ENCODE measurements at places on chromosomes 12 and 14.

DNA sequence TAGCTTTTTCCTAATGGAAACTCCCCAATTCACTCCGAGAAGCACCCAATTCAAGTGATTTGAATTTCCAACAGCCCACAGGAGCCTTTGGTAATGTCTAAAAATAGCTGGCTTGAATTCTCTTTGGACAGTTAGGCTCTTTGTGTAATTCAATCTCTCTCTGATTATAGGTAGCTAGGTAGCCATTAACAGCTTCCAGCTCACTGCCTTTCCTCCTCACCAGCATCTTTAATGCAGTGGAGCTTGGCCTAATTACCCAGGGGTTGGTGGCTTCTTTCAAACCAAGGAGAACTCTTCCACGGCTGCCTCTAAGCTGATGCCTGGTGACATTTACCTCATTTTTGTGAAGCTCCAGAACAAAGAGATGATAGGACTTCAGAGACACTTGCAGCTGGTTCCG lies 86.4 kb downstream of the WSCD2 start:
- DNase-seq: no peak

DNA sequence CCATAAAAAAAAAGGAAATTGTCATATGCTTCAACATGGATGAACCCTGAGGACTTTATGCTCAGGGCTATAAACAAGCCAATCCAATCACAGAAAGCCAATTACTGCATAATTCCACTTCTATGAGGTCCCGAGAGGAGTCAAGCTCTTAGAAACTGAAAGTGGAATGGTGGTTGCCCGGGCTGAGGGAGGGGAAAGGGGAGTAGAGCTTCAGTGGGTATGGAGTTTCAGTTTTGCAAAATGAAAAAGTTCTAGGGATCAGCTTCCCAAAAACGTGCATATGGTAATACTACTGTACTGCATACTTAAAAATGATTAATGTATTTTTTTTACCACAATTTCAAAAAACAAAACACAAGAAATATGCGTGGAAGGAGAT lies 52.0 kb downstream of the RNF34 start:
- no peak for DNase-seq

- DNase-seq: no peak
These were observed 66.8 kb downstream of the BCL11B start for GRCh38 chr14:99205086-99205688.

DNA sequence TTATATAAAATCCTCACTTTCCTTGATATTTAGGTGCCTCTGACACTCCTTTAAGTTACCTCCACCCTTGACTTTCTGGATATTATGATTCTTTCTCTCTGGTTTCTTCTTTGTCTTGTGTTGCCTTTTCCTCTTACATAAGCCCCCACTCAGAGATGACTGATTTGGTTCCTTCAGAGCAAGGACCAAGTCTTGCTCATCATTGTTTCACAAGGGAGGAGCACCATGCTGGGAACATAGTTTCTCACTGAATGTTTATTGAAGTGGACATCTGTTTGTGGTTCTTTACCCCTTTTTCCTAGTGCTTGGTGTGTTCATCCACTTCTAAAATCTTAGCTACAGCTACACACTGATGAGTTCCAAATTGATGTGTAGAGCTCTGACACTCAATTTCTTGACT lies 161.3 kb upstream of the PTPRQ start:
- no peak for DNase-seq

GRCh38 chr12:25518512-25518911 lies 34.6 kb downstream of the LMNTD1 start:
- peak; percentile 81 for DNase-seq

- DNase-seq: no peak
These were observed 1.1 kb downstream of the CKB start for GRCh38 chr14:103521438-103521950.

DNA sequence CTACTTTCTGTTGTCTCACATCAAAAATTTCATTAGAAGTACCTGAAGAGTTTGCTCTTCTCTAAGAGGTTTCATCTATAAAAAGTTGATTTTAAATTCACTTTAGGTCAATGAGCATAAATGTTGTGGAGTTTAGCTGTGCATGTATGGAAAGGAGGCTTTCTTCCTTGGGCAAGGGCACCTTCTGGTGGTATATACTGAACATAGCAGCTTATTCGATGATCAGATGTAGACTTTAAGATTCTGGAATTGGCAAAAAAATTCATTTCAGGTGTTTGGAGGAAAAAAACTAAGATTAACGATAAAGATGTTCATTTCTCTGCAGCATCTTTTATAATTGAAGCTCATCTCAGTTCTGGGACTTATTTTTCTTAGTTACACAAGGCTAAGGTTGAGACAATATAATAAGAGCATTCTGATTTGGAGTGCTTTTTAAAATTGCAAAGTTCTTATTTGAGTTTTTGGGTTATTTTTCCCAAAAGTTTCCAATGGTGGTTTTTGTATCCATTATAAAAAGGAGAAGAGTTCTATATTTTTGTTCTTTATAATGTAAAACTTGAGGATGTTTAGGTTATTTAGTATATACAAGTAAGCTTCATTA lies 46.8 kb downstream of the TMEM117 start:
- peak; percentile 10 for DNase-seq

DNA sequence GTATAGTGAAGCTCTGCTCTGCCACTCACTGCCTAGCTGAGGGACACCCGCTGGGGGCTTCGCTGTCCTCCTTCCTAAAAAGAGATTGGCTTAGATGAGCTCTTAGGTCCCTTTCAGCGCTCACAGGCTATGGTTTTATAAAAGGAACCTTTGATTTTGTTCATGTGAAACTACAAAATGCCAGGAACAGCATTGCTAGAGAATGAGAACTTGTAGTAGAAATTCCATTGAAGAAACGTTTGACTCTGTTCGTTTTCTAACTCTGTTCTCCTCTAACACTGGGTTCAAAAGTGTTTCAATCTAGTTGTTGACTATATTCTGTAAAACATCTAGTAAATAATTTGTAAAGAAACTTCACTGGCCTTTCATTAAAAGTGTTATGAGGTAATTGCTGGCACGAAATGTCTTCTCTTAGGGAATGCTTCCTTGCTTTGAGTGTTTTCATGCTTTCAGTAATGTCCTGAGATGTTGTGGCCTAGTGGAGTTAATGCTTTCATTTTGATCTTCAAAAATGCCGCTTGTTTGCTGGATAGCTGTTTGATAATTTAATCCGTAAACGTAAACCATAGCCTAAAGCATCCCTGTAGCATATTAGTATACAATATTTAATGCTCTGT lies 1.6 kb downstream of the MARK3 start:
- no peak for DNase-seq

- no peak for DNase-seq
These were observed 172.8 kb upstream of the KITLG start for GRCh38 chr12:88753066-88753465.

GRCh38 chr14:104714066-104714465 lies 10.0 kb upstream of the ADSS1 start:
- no peak for DNase-seq

- DNase-seq: no peak
These were observed 118.3 kb upstream of the LRFN5 start for GRCh38 chr14:41488401-41488800.

DNA sequence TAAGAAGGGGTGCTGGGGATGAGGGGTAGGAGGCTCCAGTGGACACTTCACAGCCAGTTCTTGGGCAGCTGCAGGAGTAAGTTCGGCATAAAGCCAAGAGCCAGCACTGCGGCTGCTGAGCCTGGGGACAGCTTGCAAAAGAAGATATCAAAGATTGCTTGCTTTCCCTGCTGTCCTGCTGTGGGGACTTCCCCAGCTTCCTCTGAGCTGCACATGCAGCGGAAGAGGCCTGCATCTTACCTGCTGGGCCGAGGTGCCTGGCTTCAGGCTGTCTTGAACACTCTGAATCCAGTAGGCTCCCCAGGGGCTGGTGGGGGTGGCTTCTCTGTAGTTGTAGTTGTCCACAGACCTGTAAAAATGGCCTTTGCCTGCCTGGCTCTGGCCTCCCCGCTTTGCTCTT lies 1.3 kb downstream of the CHGA start:
- DNase-seq: no peak

- no peak for DNase-seq
These were observed 24.9 kb upstream of the MED13L start for GRCh38 chr12:116302166-116303058.

GRCh38 chr12:66502911-66503310 lies 176.0 kb downstream of the GRIP1 start:
- no peak for DNase-seq

DNA sequence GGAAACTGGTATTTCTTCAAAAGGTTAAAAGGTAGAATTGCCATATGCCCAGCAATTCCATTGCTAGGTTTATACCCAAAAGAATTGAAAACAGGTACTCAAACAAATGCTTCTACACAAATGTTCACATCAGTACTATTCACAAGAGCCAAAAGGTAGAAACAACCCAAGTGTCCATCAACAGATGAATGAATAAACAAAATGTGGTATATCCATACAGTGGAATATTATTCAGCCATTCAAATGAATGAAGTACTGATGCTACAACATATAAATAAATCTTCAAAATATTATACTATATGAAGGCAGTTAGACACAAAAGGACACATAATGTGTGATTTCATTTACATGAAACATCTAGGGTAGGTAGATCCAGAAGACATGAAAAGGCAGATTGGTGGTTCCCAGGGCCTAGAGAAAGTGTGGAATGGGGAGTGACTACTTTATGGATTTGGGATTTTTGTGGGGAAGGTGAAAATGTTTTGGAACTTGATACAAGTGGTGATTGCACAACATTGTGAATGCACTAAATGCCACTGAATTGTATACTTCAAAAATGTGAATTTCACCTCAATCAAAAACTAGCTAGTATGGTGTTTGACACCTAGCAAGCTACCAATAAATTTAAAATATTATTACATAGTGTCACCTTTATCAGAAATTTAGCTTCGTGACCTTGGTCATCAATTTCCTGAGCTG lies 41.7 kb downstream of the LIN52 start:
- no peak for DNase-seq

DNA sequence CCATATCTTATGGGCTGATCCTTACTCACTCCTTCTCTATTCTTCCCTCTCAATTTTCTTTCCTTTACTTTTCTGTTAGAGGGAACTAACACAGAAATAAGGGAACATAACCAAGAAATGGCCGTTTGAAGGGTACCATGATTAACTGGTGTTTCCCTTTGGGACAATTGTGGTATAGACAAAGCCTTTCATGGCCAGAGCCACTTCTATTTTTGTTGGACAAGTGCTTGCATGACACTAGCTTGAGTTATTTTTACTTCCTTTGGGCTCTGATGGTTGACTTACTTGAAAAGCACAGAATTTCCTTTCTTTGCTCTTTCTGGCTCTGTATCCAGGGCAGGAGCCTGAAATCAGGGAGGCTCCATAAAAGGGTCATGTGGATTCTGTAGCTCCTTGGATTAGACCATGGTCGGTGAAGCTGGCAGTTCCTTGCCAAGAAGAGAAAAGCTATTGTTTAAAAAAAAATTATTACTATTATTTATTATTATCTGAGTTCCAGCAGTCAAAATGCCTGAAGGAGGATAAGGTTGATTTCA lies 130.6 kb downstream of the KTN1 start:
- no peak for DNase-seq

DNA sequence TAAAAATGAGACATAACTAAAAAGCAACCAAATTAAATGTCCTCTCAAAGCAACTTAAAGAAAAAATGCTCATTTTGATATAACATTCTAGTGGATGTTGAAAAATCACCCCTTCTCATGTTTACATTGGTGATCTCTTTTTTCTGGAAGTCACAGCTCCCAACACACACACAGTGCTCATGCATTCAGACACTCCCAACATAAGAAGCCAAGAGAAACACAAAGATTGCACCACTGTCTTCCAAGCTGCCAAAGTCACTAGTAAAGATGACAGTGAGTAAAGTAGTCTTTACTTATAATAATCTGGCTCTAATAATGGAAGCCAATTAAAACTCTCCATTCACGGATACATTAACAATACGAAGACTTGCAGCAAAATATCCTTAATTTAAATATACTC lies 218.4 kb downstream of the NTF3 start:
- DNase-seq: no peak

- DNase-seq: no peak
These were observed 62.9 kb downstream of the GCH1 start for GRCh38 chr14:54839701-54840119.

DNA sequence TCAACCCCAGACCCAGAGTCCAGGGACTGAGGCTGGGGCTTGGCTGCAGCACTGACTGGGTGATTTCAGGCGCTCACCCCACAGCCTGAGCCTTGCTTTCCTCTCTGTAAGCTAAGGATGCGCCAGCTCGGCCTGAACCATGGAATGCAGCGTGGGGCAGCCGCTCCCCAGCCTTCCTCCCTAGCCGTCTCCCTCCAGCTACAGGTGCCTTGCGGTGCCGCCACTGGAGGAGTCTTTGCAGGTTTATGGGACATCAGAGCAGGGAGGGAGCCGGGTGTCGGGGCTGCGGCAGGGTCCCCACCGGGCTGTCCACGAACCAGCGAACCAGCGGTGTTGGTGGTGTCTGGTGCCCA lies 19.4 kb downstream of the PPP2R5C start:
- no peak for DNase-seq

GRCh38 chr12:9244894-9245293 lies 36.7 kb upstream of the PZP start:
- DNase-seq: no peak

DNA sequence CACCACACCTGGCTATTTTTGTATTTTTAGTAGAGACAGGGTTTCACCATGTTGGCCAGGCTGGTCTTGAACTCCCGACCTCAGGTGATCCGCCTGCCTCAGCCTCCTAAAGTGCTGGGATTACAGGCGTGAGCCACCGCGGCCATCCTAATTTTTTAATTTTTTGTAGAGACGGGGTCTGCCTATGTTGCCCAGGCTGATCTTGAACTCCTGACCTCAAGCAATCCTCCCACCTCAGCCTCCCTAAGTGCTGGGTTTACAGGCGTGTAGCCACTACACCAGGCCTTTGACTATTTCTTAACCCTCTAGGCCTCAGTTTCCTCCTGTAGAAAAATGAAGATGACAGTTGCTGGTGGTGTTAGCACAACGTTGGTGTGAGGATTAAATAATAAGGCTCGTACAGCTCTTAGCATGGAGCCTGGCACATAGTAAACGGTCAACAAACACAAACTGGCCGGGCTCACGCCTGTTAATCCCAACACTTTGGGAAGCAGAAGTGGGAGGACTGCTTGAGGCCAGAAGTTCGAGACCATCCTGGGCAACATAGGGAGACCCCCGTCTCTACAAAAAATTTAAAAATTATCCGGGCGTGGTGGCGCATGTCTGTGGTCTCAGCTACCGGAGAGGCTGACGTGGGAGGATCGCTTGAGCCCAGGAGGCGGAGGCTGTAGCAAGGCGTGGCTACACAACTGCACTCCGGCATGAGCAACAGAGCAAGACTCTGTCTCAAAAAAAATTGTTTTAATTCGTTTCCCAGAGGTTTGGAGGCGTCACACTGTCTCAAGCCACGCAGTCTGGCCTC lies 979 bp downstream of the DDX54 start:
- DNase-seq: no peak
